Naive thymus-derived CD8-positive, alpha-beta T cell (primary cell): ENCODE measurements at places on chromosomes 12 and 14. TPM values are rescaled to one million over a fixed set of nuclear protein-coding genes. Genes with fewer than 3 reads are reported as not detected.

GRCh38 chr14:28902930-28903329, 136.3 kb downstream of the FOXG1 start:
- no peak for DNase-seq

SPIC gene
- not detected for total RNA-seq

CCDC198 gene
- not detected for total RNA-seq

- no peak for DNase-seq
Observed at GRCh38 chr12:865614-866013, 83.9 kb downstream of the RAD52 start.

DNA sequence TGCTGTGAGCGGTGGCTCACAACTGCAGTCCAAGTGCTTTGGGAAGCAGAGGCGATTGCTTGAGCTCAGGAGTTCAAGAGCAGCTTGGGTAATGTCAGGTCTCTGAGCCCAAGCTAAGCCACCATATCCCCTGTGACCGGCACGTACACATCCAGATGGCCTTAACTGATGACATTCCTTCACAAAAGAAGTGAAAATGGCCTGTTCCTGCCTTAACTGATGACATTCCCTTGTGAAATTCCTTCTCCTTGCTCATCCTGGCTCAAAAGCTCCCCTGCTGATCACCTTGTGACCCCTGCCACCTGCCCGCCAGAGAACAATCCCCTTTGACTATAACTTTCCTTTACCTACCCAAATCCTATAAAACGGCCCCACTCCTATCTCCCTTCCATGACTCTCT, 48.6 kb downstream of the SLC25A47 start:
- no peak for DNase-seq

DNA sequence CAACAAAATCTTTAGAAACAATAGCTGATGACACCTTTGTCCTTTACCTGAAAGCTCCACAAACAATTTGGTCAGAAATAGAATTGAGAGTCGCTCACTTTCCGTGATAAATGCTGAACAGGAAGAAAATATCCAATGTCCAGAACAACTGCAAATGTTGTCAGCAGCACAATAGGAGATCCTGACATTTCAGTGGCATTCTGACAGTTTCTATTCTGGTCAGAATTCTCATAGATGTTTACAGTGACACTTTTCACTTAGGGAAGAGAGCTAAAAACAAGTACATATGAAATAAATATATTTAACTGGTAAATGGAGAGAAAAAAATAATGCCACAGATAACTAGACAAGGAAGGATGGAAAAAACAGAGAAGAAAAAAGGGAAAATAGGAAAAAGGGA, 39.1 kb downstream of the MAGOHB start:
- no peak for DNase-seq

- no peak for DNase-seq
Observed at GRCh38 chr14:47539031-47539461, 136.4 kb downstream of the MDGA2 start.

- no peak for DNase-seq
Observed at GRCh38 chr14:92701826-92702225, 46.6 kb downstream of the LGMN start.

DNA sequence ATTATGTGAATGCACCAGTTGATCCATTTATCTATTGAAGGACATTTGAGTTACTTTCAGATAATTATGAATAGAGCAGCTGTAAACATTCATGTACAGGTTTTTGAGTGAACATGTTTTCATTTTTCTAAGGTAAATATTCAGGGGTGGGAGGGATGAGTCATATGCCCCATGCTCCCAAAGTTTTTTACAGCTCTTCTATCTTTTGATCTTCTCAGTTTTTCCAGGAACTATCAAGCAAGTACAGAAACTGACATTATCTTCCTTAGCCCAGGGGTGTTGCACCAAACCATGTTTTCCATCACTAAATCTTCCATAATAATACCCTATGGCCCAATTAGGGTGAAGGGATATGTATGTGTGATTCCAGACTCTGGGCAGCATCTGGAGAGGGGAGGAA, 384.5 kb downstream of the EMP1 start:
- DNase-seq: no peak

GRCh38 chr12:129185855-129186254, 332.6 kb downstream of the GLT1D1 start:
- no peak for DNase-seq

GRCh38 chr12:32270818-32271710, 128.3 kb upstream of the FGD4 start:
- no peak for DNase-seq

DNA sequence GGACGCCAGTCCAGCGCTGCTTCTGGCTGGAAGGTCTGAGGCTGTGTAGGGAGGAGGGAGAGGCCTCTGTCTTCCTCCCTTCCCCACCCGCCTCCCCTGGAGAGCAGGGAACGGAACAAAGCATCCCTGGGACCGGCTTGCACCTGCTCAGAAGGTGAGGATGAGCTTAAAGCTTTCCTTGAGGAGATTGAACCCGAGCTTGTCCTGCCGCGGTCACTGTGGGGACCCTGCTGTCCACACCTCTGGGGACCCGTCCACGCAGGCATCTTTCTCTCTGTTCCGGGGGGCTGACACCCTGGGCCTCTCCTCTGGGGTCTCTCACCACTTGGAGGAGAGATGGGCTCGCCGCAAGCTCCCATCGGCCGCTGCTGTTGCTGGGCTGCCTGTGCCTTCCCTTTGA, 33.2 kb upstream of the SFSWAP start:
- no peak for DNase-seq

- DNase-seq: no peak
Observed at GRCh38 chr12:48000878-48001504, 3.3 kb downstream of the COL2A1 start.

DNA sequence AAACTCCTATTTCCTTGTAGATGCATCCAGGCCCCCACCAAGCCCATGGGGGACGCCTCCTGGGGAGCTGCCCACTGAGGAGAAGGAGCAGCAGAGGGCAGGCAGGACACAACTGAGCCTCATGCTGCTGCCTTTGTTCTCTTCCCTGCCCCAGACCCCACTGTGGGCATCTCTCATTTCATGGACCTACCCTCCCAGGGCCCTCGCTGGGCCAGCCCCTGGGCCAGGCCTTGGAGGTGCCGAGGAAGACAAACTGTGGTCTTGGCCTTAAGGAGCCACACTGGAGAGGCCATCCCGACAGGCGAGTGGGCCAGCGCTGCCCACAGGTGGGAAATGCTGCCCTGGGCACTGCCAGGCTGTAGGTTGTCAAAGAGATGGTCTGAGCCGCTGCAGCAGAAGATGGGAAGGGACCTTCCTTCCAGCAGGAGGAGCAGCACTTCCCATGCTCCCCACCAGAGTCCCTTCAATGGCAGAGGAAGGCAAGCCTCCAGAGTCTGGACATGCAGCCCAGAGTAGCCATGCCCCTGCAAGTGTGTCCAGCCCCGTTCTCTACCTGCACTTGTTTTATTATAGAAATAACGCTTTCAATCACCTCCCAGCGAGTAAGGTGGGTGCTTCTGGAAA, 147.4 kb downstream of the BCL11B start:
- DNase-seq: no peak

- no peak for DNase-seq
Observed at GRCh38 chr12:132174839-132175490, 30.7 kb downstream of the NOC4L start.

- DNase-seq: no peak
Observed at GRCh38 chr12:77232045-77232444, 166.7 kb upstream of the E2F7 start.

DNA sequence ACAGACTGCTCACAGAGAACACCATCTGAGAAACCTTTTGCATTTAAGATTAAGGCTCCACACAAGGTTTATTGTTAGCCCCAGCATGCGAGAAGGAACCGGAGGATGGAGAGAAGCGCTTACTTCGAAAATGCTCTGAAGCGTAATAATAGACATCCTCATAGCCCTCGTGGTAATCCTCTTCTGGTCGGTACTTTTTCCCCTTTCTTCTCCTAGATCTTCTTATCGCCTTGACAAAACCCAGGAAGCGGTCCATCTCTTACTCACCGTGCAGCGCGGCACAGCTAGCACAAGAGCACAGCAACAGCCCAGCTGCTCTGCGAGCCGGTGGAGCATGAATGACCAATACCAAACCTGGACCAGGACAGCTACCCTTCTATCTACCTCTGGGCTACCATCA, 125.1 kb upstream of the GRIP1 start:
- DNase-seq: no peak

DNA sequence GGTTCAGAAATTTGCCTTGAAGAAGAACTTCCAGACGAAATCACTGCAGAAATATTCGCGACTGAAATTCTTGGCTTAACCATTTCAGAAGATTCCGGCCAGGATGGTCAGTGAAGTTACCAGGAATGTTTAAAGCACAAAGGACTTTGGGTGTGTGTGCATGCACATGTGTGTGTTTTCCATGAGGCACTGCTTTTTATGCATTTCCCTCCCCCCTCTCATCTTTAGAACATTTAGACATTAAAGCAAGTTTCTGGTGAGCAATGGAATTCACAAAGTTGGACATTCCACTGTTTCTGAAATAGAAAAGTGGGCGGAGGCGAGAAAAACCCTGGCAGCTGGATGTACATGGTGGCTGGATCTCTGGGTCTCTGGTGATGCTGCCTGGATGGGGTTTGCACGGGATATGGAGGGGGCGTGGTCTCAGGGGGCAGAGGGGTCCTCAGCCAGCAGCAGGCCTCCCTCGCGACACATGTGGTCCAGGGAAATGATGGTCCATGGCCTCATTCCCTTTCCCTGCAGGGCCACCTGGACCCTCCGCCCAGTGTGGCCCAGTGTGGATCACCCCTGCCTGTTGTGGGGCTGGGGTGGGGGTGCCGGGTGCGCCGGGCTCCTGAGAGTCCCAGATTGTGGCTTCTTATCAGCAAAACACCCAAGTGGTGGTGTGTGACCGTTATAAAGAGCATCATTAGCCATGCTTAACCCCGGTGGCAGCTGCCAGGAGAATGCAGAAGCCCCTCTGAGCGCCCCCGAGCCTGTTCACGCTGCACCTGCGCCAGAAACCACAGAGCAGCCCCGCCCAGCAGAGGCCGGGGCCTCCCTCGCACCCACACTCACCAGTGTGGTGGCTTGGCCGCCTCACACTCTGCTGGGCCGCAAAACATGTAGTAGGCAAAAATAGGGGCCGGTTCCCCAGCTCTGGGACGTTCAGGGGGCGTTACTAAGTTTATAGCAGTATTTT, 17.8 kb upstream of the BCL7A start:
- no peak for DNase-seq

CLEC4D gene
- not detected for total RNA-seq

DNA sequence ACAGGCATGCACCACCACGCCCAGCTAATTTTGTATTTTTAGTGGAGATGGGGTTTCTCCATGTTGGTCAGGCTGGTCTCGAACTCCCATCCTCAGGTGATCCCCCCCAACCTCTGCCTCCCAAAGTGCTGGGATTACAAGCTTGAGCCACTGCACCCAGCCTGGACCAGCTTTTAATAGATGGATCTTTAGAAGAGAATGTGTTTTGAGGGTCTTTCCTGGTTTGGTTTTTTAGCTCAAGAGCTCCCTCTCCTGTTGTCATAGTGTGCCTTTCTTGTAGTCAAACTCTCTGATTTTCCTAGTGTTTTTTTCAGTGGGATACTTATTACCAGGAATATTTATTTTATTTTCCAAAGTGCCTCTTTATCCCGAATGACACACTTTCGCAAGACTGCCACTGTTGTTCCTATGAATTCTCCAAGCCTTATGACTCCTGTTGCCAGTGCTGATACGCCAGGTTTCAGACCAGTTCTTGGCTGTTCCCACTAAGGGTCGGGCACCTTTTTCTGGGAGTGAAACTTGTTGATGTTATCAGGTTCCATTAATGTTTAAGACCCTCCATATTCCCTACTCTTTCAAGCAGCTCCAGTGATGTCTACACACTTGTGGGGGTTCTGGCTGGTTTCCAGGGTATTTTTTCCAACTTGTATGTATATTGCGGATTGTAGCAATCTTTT, 31.5 kb upstream of the LIMA1 start:
- DNase-seq: no peak

DNA sequence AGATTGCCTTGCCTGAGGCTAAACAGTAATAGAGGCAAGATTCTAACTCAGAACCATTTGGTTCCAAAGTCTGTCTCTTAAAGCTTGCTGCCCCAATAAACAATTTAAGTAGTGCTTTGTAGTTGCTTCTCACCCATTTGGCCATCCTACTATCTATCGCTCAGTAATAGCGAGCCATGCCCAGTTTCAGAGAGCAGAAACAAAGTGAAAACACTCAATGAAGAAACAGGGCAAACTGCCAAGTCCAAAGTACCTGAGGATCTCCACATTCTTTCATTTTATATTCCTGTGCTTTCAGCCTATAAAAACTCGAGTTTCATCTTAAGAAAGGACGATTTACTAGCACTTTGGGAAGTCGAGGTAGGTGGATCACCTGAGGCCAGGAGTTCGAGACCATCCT, 103.3 kb upstream of the BBS10 start:
- no peak for DNase-seq

- DNase-seq: no peak
Observed at GRCh38 chr12:60211244-60211643, 615.4 kb downstream of the SLC16A7 start.

DNA sequence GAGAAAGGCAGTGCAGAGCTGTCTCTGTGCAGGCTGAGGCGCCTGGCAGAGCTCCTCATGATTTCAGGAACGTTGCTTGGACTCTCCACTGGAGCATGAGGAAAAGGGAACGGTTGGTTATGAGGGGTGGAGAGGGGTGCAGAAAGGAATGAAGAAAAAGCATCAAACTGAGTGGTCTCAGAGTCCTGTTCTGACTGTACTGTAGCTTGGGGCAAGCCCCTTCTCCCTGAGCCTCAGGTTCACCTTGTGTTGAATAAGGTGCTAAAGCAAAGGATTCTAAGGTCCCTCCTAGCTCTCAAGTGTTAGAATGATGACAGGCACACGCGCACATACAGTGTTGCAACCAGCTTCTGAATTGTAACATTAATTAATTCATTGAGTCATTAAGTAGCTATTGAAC, 125.2 kb upstream of the PARP11 start:
- DNase-seq: no peak

ALX1 gene
- not detected for total RNA-seq

MYH6 gene
- total RNA-seq: not detected

DNA sequence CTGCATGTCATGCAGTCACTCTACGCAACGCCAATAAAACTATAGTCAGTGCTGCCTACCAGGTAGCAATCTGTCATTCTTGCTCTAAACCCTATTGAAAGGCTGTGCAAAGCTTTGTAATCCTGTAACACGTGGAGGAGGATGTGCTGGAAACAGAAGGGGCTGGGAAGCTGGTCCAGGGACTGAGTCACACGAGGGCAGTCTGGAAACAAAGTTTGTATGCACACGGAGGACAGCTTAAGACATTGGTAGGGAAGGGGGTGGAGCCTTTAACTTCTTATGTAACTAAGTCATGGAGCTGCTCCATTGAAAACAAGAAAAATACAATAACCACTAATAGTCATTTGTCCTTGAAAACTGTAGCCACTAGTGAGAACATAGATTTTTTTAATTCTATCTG, 128.0 kb downstream of the BCAT1 start:
- DNase-seq: no peak

DNA sequence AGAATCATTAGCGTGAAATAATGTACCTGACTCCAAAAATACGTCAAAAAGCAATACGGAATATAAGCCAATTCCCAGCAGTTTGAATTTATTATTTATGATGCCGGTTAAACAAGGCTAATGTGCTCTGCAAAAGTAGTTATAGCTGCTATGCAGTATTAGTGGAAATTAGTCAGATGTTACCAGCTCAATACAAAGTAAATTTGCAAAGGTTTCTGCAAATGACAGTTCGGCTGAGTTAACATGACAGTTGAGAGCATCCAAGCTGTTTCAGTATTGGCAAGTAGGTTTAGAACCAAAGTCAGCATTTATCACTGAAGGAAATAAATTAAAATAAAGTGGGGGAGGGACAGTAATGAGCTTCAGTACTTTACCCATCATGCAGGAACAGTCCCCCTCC, 1665.8 kb upstream of the FLRT2 start:
- DNase-seq: no peak

KLHDC1 gene
- 18.2 TPM for total RNA-seq
